SW 1271 (cell line): ENCODE measurements at places on chromosomes 13 and 19.

DNA sequence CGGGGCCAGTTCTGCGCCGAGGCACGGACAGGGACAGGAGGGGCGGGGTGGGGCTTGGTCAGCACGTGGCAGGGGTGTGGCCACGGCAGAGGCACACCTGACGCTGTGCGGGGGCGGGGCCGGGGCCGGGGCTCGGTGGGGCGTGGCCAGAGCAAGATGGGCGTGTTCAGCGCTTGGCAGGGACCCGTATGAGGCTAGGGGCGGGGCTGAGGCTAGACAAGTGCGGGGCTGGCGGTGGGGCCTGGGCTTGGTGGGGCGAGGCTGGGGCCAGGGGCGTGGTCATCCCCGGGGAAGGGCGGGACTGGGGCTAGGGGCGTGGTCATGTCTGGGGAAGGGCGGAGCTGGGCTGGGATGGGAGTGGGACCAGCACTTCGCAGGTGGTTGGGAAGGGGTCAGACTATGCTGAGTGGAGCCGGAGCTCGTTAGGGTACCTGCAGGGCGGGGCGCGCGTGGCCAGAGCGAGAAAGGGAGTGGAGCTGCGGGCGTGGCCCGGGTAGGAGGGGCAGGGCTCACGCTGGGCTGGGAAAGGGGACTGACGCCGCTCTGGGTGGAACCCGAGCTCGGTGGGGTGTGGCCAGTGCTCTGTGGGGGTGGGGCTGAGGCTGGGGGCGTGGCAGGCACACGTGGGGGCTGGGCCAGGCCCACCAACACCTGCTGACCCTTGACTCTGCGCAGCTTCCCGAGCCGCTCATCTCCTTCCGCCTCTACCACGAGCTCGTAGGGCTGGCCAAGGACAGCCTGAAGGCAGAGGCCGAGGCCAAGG lies 12.8 kb downstream of the POLR2E start:
- DNase-seq: no peak

GRCh38 chr13:113527272-113527958 lies 36.9 kb upstream of the DCUN1D2 start:
- DNase-seq: no peak

DNA sequence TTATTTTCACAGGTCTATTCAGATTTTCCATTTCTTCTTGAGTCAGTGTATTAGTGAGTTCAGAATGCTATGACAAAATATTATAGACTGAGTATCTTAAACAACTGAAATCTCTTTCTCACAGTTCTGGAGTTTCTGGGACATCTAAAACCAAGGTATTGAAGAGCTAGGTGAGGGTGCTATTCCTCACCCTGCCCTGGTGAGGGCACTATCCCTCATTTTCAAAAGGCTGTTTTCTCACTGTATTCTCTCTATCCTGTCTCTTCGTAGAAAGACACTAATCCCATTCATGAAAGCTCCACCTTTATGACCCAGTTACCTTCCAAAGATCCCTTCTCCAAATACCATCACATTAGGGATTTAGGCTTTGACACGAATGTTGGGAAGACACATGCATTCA lies 1617.1 kb downstream of the PCDH9 start:
- no peak for DNase-seq

DNA sequence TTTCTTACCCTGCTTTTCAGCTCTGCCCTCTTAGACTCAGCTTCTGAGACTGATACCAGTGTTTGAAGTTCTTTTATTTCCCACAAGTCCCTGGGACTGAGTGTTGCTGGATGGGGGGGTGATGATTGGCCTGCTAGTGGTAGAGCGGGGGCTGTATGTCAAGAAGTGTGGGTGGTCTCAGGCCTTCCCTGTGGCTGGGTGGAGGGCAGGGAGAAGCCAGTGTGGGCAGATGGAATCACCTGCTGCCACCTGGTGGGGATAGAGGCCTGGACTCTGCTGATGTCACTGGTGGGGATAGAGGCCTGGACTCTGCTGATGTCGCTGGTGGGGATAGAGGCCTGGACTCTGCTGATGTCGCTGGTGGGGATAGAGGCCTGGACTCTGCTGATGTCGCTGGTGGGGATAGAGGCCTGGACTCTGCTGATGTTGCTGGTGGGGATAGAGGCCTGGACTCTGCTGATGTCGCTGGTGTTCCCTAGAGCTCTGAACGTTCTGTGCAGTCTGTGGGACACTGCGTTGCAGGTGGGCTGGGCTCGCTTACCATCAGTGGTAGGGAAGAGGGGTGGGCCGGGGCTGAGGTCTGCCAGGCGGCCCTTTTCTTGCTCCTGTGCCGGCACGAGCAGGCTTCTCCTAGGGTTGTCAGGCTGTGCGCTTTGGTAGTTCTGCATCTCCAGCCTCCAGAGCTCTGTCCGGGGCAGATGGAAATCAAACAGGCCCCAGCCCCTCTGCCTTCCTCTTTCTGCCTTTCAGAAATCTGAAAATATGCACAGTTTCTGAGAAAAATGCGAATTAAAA lies 101.3 kb downstream of the ARHGEF7 start:
- no peak for DNase-seq

DNA sequence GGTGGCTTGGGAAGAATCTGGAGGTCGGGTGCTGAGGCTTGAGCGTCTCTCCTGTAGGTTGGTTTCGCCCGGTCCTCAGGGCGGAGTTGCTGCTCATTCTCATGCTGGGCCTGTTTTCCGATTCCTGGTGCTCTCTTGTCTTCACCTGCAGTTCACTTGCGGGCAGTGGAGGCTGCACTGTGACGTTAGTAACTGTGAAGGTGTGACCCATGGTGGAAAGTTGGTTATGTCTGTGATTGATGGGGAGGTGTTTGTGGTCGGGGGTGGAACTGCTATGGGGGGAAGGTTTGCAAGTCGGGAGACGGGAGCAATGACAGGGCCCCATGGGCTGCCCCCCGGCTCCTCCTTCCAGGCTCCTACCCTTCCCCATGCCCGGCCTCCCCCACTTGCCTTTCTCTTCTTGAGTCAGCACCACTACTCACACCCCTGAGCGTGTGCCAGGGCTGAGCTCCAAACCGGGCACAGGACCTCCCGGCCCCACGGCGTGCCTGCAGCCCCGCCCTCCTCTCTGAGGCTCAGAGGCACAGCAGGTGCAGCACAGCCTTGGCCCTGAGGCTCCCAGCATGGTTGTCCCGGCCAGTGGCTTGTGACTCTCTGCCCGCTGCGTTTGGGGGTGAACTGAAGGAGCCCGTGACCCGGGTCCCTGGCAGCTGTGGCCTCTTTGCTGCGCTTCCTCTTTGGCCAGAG lies 79.1 kb downstream of the ATP11A start:
- DNase-seq: no peak

- peak; percentile 69 for DNase-seq
Measured at GRCh38 chr19:13172346-13173138, 22.3 kb downstream of the IER2 start.

- DNase-seq: no peak
Measured at GRCh38 chr19:18597809-18598660, 8.6 kb downstream of the CRLF1 start.

GRCh38 chr13:109497917-109498316 lies 288.5 kb downstream of the IRS2 start:
- no peak for DNase-seq

DNA sequence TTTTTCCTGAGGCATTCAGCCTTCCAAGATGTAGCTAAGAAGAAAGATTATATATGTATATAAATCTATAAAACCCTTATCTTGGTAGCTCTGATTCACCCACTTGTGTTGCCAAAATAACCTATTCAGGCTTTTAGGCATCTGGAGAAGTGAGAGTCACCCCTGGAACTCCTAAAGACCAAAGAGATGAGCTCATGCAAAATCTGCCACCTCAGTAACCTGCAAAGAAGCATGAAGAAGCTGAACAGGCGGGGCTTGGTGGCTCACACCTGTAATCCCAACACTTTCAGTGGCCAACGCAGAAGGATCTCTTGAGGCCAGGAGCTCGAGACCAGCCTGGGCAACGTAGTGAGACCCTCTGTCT lies 393.7 kb downstream of the FOXO1 start:
- no peak for DNase-seq

GRCh38 chr19:35793381-35794165 lies 18.2 kb downstream of the ARHGAP33 start:
- no peak for DNase-seq

DNA sequence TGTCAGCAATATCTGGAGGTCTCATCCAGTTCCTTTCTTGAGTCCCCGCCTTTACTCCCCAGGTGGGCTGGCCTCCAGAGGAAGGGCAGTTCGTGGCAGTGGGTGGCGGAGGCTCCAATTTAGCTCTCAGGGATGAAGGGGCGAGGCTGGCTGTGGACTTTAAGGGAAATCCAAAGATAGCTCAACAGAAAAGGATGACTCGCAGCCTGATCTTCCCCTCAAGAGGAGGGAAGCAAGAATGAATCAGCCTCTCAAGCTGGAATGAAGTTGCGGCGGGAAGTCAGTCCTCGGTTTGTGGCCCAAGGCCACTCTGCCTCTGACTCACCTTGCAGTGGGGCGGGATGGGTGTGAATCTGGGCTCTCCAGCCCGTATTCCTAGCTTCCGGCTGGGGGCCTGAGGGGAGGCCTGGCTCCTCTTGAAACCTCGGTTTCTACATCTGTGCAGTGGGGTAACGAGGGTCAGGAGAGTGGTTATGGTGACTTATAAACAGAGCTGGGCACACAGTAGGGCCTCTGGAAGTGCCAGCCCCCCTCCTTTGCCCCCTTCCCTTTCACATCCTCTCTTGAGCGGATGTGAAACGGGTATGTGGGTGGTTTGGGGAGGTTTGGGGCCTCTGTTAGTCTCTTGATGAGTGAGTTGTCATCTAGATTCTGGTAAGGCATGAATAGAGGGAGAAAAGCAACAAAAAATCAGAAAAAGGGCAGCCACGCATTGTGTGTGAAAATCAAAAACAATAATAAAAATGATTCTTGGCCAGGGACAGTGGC lies 10.5 kb upstream of the SMG9 start:
- peak; percentile 92 for DNase-seq

- no peak for DNase-seq
Measured at GRCh38 chr13:42102961-42103865, 54.8 kb downstream of the DGKH start.

GRCh38 chr19:6424195-6424938 lies at the start of gene KHSRP:
TSS of gene KHSRP (minus strand) at chr19:6424811. CDS start at chr19:6424701, 110 bp downstream.
- DNase-seq: no peak

DNA sequence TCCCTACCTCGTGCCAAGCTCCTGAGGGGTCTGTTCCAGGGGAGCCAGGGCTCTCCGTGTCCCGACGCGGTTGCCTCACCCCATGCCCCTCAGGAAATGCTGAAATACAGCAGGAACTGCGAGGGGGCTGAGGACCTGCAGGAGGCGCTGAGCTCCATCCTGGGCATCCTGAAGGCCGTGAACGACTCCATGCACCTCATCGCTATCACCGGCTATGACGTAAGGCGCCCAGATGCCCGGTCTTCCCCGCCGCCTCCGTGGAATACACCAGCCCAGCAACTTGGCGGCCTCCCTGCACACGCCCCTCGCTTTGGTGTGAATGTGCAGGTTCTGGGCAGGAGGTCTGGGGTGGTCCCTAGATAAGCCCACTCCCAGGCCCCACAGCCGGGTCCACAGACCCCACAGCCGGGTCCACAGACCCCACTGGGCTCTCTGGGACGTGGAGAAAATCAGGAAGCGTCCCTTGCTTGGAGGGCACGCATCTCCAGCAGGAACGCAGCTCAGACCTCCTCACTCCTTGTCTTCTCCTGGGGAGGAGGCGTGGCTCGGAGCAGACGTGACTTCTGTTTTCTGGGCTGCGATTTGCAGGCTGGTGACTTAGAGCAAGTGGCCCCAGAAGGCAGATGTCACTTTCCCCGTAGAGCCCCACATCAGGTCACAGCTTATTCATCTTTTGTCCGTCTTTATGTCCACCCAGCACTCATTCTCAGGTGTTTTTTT lies 19.4 kb upstream of the F7 start:
- DNase-seq: no peak

DNA sequence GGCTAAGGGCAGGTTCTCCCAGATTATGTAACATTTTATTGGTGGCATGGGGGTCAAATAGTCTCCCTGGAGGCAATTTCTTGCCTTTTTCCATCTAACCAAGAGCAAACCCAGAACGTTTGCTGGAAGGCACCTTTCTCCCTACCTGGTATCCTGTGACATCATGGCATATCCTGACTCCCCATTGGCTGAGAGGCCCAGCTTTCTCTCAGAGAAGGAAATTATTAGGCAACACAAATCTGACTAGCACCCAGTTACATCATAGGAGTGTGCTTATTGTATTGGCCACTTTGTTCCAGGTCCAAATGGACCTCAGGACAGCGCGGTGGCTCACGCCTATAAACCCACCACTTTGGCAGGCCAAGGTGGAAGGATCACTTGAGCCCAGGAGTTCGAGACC lies 13.0 kb downstream of the NTN5 start:
- DNase-seq: peak; percentile 22

DNA sequence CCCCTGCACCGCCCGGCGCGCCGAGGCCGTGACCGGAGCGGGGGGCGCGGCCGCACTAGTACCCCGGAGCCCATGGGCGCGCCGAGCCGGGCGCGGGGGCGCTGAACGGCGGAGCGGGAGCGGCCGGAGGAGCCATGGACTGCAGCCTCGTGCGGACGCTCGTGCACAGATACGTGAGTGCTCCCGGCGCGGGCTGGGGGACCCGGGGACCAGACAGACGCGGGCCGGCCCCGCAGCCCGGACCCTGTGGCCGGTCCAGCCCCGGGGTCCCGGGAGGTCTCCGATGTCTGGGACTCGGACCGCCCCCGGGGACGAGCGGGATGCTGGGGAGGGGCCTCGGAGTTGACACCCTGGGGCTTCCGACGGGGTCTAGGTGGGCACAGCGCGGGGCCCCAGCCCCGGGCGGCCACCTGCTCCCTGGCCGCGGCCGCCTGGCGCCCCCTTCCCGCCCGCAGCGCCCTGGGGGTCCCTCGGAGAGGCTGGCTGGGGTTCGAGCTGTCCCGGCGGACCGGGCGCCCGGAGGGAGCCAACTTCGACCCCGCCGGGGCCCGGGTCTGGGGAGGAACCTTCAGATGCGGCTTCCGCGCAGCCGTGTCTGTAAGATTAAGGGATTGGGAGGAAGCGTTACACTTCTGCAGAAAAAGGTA lies 568 bp downstream of the ATP11A start:
- no peak for DNase-seq

GRCh38 chr13:28173793-28174192 lies 35.4 kb downstream of the PAN3 start:
- no peak for DNase-seq

DNA sequence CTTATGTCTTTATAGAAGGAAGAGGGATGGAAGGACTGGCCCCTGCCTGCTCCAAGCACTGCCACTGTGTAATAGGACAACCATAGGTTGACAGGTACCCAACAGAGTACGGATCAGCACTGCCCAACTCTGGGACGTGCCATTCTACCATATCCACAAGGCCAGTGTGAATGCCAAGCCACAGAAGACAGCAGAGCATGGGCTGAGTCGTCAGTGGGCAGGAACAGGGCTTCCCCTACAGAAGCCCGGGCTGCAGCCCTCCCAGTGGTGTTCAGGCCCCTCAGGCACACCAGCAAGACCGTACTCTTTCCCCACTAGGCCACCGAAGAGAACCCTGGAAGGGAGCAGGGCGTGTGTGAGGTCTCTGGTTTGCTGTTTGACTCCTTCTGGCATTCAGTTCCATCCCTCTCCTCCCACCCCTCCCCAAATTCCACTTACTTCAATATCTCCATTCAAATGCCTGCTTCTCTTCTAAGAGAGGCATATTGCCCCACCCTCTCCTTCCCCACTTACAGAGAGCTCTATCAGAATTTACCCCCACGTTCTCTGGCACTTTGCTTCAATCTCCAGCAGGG lies 209.4 kb downstream of the FOXO1 start:
- no peak for DNase-seq

GRCh38 chr19:6772028-6772865 lies at the start of gene VAV1:
TSS of gene VAV1 (plus strand) at chr19:6772708. CDS start at chr19:6772808, 100 bp downstream.
- DNase-seq: no peak

GRCh38 chr13:34030782-34031181 lies 212.8 kb downstream of the RFC3 start:
- no peak for DNase-seq

- no peak for DNase-seq
Measured at GRCh38 chr13:27383104-27383921, 41.1 kb upstream of the GTF3A start.

- peak; percentile 30 for DNase-seq
Measured at GRCh38 chr19:55005684-55006488, 32.2 kb downstream of the GP6 start.
